ENCODE measurements at places on chromosomes 3 and 15.

- DNase-seq, result no peak
Measured at GRCh38 chr15:76349301-76350070, 12.9 kb downstream of the ISL2 start.

DNA sequence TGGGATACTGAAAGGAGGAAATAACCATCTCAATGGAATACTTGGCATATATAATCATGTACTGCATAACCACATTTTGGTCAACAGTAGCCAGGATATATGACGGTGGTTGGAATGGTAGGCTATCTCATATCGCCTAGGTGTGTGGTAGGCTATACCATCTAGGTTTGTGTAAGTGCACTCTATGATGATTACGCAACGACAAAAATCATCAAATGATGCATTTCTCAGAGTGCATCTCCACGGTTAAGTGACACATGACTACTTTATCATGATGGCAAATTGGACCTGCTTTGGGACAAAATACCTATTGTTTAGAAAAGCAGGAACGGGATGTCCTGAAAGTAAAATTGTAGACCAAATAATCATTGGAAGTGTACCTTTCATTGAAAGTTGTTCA, 2.8 kb downstream of the MYZAP start:
- DNase-seq, result no peak

DNA sequence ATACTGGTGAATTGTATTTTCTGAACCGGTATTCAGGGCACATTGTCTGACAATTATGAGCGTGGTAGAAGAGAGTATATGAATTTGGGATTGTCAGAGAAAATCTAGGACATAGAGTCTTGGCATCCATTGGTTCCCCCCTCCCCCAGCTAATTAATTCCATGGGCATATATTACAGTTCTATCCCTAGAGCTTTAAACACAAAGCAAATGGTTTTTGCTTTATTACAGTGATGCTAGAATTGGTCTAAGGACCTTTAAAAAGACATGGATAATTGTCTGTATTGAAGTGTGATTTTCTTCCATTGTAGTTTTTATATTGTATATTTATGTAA, 91.3 kb downstream of the FNDC3B start:
- DNase-seq, result no peak

- no peak for DNase-seq
Measured at GRCh38 chr3:103554451-103554850, 1119.6 kb downstream of the ZPLD1 start.

- no peak for DNase-seq
Measured at GRCh38 chr3:152192050-152192449, 76.7 kb upstream of the MBNL1 start.

- no peak for DNase-seq
Measured at GRCh38 chr15:91801836-91802534, 51.5 kb upstream of the SLCO3A1 start.

- DNase-seq, result no peak
Measured at GRCh38 chr3:141542202-141542969, 55.6 kb downstream of the RASA2 start.
